ENCODE measurements at places on chromosomes 16 and 17.

DNA sequence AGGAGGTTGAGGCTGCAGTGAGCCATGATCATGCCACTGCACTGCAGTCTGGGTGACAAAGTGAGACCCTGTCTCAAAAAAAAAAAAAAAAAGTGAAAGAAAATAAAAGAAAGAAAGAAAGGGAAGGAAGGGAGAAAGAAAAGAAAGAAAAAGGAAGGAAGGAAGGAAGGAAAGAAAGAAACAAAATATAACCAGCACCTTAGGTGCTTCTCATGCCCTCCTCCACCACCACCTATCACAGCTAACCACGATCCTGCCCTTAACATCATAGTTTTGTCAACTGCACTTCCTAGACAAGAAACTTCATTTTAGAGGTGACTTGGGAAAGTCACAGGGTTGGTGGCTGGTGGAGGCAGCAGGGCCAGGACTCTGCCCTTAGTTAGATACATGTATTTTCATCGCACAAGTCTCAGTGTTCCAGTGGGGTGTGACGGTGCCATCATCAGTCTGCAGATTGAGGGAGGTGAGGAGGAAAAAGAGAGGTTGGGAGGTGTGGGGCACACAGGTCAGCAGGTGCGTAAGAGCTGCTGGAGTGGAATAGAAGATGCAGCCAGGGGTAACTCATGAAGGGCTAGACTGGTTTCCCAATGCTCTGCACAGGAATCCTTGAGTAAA lies 10.0 kb downstream of the SUPT4H1 start:
- DNase-seq: no peak

- no peak for DNase-seq
These were observed 10.1 kb upstream of the KREMEN2 start for GRCh38 chr16:2953706-2954627.

GRCh38 chr17:64575431-64575830 lies 68.7 kb downstream of the CEP95 start:
- no peak for DNase-seq

- DNase-seq: peak; percentile 75
These were observed 54.5 kb downstream of the NDE1 start for GRCh38 chr16:15704545-15704987.

DNA sequence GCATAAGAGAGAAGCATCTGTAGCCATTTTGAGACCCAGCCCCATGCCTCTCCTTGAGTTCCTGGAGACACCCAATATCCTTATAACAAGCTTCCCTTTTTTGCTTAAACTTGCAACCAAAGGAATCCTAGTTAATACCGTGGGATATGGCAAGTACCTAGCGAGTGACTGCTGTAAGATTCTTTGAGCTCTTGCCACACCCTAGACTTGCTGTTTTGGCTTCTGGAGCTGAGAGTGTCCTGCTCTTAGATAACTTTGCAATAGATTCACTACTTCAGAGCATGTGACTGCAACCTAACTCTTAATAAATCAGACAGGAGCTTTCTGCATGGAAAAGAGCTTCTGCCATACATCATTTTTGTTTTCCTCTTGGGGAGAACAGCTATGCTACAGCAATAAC lies 58.3 kb downstream of the AKAP1 start:
- no peak for DNase-seq

GRCh38 chr16:12160815-12161550 lies 184.4 kb downstream of the SNX29 start:
- DNase-seq: no peak

GRCh38 chr16:10756574-10756973 lies 12.9 kb downstream of the NUBP1 start:
- no peak for DNase-seq

DNA sequence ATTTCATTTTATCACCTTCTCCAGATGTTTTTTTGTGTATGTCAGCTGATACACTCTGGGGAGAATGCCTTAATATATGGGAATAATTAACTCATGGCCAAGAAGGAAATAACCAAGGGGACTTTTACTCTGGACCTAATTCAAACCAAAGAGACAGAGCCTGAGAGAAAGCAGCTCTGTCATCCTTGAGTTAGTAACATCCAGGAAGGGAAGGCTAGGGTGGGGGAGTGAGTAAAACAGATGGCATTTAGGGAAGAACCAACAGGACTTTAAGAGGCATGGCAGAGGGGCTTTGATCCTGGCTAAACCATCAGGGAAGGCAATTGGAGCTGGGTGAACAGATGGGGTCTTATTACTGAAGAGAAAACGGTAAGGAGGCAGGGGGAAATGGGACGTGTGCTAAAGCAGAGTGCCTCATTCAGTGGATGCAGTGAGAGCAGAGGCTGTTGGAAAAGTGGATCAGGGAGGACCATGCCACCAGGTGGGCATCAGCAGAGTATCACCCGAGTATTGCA lies 2.5 kb upstream of the SMPD3 start:
- DNase-seq: no peak

DNA sequence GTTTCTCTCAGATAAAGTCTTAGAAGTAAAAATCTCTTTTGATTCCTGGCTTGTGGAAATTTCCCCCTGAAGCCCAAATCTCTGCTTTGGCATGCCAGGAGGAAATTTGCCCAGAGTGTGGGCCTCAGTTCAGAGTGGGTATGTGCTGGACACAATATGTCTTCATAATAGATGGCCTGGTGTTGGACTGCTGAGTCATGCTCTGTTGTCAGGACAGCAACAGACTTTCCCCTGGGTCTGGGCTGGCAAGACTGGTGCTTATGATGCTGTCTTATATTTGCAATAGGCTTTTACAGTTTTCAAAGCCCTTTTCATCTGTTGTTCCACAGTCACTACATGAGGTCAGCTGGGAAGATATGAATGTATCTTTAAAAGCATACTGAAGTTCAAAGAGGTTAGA lies 57.0 kb downstream of the SHISA9 start:
- no peak for DNase-seq

GRCh38 chr17:80463784-80464400 lies 12.5 kb downstream of the NPTX1 start:
- DNase-seq: no peak

DNA sequence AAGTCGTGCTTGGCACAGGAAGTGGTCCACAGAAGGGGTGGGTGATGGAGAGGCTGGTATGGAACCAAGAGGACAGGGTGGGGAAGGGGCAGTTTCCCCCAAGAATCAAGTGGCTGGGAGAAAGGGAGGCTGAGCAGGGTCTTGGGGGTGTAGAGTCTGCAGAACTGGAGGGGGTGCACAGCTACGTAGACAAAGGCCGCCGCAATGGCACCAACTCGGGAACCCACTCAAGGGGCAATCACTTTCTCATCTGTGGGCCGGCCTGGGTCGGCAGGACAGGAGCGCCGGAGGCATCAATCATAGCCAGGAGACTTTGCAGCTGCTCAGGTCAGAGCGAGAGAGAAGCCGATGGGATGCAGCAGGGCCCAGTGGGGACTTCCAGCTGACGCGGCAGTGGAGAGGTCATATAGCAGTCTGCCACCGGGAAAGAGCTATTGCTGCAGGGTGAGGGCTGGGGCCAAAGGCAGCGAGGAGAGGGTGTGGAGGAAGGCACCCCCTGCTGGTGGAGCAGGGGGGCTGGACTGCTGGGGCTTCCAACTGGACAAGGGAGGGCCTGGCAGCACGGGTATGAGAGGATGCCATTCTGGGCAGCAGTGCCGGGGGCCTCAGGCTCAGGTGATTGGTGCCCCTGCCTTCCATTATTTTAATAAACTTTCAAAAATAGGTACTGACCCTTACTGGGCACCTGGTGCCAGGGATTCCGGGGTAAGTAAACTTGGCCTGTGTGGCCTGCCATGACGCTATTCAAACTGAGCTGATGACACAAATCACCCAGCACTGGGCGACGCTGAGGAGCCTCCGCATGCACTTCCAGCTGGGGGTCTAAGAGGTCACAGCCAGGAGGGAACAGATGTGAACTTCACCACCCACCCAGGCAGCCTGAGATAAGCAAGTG lies 52.5 kb upstream of the MTSS2 start:
- peak; percentile 64 for DNase-seq

- DNase-seq: no peak
These were observed 284.0 kb downstream of the SEC14L1 start for GRCh38 chr17:77424585-77425344.

DNA sequence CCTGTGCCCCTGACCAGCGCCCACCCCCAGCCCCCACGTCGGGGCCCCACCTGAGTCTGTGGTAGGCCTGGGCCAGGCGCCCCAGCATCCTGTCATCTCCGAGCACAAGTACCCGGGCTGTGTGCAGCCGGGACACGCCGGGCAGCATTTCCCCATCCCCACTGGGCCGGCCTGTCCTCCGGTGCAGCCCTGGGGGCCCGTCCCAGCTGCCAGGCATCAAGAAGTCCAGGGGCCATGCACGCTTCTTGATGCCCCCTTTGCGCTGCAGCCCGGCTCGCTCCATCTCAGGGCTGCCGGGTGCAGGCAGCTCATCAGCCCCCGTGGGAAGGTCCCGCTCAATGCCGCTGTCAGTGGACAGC lies 29.3 kb upstream of the MFSD6L start:
- no peak for DNase-seq

GRCh38 chr17:27345141-27345904 lies 51.4 kb downstream of the WSB1 start:
- DNase-seq: peak; percentile 33

DNA sequence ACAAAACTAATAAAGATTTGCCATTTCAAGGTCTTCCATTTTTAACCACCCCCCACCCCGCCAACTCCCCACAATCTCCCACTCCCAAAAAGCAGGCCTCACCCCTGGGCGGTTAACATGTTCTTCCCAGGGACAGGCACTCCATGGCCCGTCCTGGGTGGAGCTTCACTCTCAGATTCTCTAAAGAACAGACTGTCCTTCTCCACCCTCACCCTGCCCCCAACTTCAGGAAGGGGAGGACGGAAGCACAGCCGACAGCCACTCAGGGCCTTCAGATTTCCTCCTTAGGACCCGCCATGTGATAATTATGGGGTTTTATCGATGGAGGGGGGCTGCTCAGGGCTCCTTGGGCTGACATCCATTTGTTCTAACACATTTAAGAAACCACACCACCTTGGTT lies 61.9 kb downstream of the ZFHX3 start:
- DNase-seq: no peak

DNA sequence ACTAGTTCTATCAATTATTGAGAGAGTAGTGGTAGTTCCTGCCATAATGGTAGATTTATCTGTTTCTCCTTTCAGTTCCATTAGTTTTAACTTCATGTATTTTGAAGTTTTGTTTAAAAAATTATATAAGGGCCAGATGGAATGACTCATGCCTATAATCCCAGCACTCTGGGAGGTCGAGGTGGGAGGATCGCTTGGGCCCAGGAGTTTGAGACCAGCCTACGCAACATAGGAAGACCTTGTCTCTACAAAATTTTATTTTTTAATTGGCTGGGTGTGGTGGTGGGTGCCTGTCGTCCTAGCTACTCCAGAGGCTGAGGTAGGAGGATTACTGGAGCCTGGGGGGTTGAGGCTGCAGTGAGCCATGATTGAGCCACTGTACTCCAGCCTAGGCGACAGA lies 14.1 kb upstream of the UBTF start:
- DNase-seq: no peak

DNA sequence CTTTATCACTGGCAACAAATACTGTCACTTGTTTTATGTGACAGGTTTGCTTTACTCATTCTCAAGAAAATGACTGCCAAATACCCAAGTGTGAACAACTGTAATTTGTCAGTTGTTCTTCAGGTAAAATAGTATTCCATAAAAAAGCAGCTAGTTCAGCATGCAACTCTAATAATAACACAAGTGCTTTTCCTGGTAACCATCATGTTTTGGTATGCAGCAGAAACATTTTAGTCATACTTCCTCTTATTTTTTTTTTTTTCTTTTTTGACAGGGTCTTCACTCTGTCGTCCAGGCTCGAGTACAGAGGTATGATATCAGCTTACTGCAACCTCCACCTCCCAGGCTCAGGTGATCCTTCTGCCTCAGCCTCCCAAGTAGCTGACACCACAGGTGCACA lies 4.6 kb downstream of the TERF2 start:
- no peak for DNase-seq

GRCh38 chr16:27972500-27972899 lies 91.0 kb downstream of the GSG1L start:
- peak; percentile 70 for DNase-seq

- no peak for DNase-seq
These were observed 188.3 kb downstream of the IRF8 start for GRCh38 chr16:86087011-86087895.

GRCh38 chr17:32136856-32137255 lies 5.4 kb upstream of the RHOT1 start:
- peak; percentile 99 for DNase-seq

DNA sequence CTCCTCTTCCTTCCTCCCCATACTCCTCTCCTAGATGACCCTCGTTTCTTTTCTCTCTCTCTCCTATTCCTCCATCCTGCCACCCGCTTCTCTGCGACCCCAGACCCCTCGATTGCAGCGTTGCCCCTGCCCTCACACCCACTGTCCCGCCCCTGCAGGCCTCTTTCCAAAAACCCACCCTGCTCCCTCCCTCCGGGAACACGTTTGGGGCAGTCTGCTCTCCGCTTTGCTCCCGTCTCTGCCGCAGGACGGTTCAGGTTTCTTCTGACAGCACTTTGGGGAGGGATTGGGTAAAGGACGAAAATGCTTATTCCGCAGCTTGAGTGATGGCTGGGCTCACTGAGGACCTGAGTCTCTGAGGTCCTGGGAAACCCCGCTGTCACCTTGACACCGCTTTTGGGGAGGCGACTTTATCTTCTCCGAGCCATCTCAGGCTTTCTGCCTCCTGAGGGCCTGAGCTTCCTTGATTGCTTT lies 690 bp downstream of the NDE1 start:
- peak; percentile 58 for DNase-seq

DNA sequence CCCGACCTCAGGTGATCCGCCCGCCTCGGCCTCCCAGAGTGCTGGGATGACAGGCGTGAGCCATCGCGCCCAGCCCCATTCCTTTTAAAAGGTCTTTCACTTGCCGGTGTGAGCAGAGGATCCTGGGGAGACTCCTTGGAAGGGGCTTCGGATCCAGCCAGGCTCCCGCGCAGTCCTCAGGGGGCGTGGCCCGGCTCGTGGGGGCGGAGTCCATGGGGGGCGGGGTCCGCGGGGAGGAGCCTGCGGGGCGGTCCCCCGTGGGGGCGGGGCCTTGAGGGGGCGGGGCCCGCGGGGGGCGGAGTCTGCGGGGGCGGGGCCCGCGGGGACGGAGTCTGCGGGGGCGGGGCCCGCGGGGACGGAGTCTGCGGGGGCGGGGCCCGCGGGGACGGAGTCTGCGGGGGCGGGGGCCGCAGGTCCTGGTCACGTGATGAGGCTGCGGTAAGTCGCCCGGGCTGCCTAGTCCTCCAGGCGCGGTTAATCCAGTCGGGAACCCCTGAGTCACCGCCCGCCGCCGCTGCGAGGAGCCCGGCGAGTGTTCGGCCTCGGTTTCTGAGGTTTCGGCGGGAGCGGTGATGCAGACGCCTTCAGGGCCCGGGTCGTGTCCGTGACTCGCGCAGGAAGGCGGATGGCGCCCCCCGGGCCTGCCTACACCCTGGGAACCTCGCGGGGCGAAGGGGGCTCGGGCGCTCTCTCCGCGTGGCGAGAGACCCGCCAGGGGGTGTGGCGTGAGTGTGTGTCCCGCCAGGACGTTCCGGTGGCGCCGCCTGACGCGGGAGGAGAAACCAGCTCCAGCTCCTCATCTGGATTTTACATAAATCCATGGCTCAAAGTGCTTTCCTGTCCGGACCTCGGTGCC lies 23.6 kb upstream of the ABR start:
- peak; percentile 59 for DNase-seq

DNA sequence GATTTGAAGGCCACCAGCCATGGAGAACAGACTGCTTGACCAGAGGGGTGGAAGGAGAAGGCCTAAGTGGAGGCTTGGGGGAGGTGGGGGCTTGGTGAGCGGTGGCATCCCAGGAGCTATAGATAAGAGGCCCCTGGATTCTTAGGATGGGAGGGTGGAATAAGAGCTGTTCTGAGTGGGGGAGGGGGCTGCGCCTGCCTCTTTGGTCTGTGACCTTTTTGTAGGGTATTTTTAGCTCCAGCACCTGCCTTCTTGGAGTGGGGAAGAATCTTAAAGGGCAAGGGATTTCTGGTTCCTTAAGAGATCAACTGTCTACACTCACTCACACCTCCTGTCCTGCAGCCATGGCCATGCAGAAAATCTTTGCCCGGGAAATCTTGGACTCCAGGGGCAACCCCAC lies 567 bp downstream of the ENO3 start:
- DNase-seq: no peak

All from hematopoietic multipotent progenitor cell treated with erythropoietin and hydrocortisone succinate and interleukin-3 and kit ligand, for 8 days (in vitro differentiated cells).